Femur (tissue), 1 donor: ENCODE measurements at places on chromosomes 7 and 10.
A peak's percentile ranks its signal among the peaks of the same experiment; 100 is the strongest.

GRCh38 chr7:96685353-96685752 is 24.3 kb downstream of the SEM1 start:
- no peak for DNase-seq

DNA sequence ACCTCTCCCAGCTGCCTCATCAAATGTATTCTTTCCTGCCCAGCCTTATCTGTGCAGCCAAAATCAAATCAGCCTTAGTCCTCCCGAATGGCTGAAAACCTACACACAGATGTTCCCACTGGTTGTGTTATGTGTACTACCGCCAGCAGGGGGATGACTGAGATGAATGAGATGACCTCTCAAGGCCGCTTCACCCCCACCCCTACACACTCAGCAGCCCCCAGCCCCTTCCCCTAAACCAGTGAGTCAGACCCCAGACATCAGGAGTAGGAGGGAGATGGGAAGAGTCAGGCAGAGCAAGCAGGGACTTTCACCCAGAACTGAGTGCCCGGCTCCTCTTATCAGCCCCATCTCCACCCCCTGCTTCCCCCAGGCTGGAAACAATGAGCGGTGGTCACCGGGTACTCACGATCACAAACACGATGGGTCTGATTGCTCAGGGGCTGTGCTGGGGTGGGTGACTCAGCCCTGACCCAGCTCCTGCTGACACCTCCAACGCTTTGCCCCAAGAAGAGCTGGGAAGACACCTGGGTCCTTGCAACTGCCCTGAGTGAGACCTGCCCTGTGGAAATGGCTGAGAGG is 6.5 kb upstream of the C10orf105 start:
- no peak for DNase-seq

- no peak for DNase-seq
These were observed 25.5 kb downstream of the JAZF1 start for GRCh38 chr7:28155019-28155660.

GRCh38 chr7:26398756-26399509 is 107.3 kb downstream of the SNX10 start:
- DNase-seq = peak; percentile 70

GRCh38 chr10:80158598-80159127 is 26.1 kb downstream of the PLAC9 start:
- DNase-seq = peak; percentile 91

- DNase-seq = no peak
These were observed 68.9 kb upstream of the CCDC71L start for GRCh38 chr7:106729720-106730385.

DNA sequence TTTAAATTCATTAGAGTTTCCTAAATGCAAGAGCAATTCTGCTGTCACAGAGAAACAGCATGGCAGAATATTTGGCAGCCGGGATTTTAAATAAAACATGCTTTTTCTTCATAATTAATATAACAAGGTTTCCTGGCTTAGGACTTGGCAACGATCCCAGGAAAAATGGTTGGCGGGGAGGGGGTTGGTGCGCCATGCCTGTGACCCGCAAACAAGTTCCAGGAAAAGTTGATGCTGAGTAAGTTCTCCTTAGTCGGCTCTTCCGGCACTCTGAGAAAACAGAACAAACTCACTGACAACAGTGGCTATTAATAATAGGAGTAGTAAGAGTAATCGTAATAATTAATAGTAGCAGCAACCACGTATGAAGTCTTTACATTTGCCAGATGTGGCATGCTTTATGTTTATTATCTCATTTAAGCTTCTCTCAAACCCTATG is 4.6 kb downstream of the HABP2 start:
- DNase-seq = peak; percentile 68

GRCh38 chr7:129949292-129950133 is 3.2 kb downstream of the UBE2H start:
- DNase-seq = peak; percentile 31

DNA sequence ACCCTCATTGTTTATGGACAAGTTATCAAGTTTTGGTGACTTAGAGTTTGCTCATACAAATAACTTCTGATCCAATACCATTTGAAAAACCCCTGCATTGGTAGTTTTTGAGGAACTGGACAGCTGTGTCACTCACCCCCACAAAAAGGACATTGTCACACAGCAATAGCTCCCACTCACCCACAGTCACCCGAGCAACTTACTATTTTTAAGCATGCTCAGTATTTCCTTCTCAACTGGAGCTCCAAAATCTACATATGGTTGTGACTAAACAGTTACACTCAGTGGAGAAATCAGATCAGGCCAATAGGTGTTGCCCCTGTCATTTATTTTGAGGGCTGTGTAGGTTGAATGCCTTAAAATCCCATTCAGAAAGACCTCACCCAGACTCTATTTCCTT is 165.2 kb upstream of the AUTS2 start:
- no peak for DNase-seq
